Stimulated activated CD4-positive, alpha-beta T cell treated with anti-CD3 and anti-CD28 coated beads, Interleukin-1b, Interleukin-23, amount 100 ng/mL, for 1 hour (primary cell): ENCODE measurements at places on chromosomes 2 and 18.
A peak's percentile ranks its signal among the peaks of the same experiment; 100 is the strongest.

- DNase-seq, result peak; percentile 38
These were observed 13.2 kb upstream of the SEH1L start for GRCh38 chr18:12934454-12935071.

- DNase-seq, result no peak
These were observed 34.2 kb downstream of the ATOH8 start for GRCh38 chr2:85787981-85788340.

DNA sequence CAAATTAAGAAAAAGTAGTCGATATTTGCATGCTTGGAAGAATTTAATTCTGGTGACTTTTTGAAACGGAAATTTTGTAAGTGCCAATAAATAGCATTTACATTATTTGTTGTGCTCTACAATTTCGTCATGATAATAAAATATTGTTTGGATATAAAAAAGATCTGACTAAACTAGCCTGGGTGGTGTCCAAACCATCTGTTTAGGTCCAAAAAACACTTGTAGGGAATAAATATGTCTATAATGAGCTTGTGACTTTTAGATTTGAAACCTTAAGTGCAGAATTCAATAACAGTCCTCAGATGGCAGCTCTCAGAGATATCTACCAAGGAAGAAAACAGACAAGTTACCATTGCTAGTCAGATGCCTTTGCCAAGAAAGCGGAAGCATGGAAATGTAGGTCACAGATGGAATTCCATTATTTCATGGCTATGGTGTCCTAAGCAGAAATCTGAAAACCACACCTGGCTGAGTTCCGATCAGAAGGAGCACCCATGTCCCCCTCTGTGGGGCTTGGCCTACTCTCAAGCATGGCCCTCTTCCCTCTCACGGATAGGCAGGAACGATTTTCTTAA lies 731.1 kb downstream of the RNF144A start:
- DNase-seq, result no peak

GRCh38 chr2:60354713-60355112 lies 198.7 kb downstream of the BCL11A start:
- DNase-seq, result no peak
